Dermis lymphatic vessel endothelial cell (primary cell): ENCODE measurements at places on chromosomes 3 and 15. TPM values are rescaled to one million over a fixed set of nuclear protein-coding genes. Genes with fewer than 3 reads are reported as not detected.

Gene STT3B
- total RNA-seq, result 149 and 152 TPM in 2 replicates

Gene HRH1
- 1.5 and 3.7 TPM in 2 replicates for total RNA-seq

Gene ISL2
- total RNA-seq, result 0.65 and 0.69 TPM in 2 replicates

Gene CD200
- 4.7 and 6.7 TPM in 2 replicates for total RNA-seq

Gene ADIPOQ
- total RNA-seq, result not detected in 2 replicates

Gene CNTN3
- total RNA-seq, result 0.22 TPM in 1 of 2 replicates, not detected in the other

Gene ABHD5
- total RNA-seq, result 15.2 and 16.6 TPM in 2 replicates
